NCI-H446 (cell line): ENCODE measurements at places on chromosomes 7 and 10.

GRCh38 chr7:158321056-158321700 is 266.4 kb downstream of the PTPRN2 start:
- DNase-seq = no peak

GRCh38 chr7:66283003-66283920 is 78.1 kb downstream of the TPST1 start:
- no peak for DNase-seq

- DNase-seq = no peak
Observed at GRCh38 chr7:65230231-65230630, 143.4 kb upstream of the ZNF92 start.

GRCh38 chr10:113958631-113959382 is 84.9 kb upstream of the ADRB1 start:
- peak; percentile 9 for DNase-seq

DNA sequence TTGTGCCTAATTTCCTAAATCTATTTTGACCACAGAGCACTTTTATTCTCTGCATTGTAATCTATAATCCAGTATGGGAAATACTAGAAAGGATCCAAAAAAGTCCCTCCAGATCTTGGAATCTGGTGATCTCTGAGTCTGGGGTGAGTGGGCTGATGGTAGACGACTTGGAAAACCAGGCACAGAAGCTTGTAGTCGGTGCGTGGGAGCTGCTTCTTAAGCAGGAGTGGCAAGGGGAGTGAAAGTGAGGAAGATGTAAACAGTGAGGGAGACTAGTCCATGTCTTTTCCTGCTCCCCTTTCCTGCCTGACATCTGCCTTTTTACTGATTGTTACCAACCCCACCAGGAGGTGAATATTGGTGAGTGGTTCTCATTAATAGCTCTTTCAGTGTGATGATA is 6.8 kb downstream of the AUTS2 start:
- no peak for DNase-seq

DNA sequence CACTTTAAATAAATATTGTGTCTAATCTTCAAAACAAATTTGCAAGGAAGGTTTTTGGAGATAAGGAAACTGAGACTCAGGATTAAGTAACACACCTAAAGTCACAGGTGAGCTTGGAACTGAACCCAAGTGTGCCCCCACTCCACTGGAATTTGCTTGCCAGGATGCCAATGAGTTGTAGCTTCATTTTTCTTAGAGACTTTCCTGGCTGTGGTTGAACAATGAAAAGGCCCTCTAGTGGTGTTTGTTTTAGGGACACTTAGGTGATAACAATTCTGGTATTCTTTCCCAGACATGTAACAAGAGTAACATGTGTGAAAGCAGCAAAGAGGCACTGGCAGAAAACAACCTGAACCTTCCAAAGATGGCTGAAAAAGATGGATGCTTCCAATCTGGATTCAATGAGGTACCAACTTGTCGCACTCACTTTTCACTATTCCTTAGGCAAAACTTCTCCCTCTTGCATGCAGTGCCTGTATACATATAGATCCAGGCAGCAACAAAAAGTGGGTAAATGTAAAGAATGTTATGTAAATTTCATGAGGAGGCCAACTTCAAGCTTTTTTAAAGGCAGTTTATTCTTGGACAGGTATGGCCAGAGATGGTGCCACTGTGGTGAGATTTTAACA is 1.5 kb downstream of the IL6 start:
- peak; percentile 31 for DNase-seq

- DNase-seq = no peak
Observed at GRCh38 chr10:110833234-110833940, 38.3 kb upstream of the PDCD4 start.

DNA sequence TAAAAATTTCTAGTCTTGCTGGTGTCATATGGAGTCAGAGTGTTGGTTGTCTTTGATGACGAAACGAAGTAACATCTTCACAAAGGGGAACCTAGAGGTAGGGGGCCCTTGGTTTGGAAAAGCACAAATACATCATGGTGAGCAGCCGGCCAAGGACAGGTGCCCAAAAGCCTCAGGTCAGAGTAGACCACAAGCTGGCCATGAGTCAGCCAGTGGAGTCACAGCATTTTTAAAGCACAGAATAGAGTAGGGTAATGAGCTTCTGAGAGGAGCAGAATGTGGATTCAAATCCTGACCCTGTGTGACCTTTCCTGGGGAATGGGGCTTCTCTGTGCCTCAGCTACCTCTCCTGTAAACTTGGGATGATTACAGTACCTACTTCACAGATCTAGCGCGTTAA is 5.3 kb downstream of the CAMK2B start:
- DNase-seq = no peak

- DNase-seq = no peak
Observed at GRCh38 chr10:20948686-20949327, 51.7 kb upstream of the NEBL start.

- no peak for DNase-seq
Observed at GRCh38 chr10:73956476-73957359, 41.2 kb upstream of the VCL start.

- DNase-seq = no peak
Observed at GRCh38 chr10:126499744-126500143, 111.5 kb upstream of the ADAM12 start.

GRCh38 chr10:96840841-96841518 is 8.9 kb downstream of the LCOR start:
- DNase-seq = no peak

DNA sequence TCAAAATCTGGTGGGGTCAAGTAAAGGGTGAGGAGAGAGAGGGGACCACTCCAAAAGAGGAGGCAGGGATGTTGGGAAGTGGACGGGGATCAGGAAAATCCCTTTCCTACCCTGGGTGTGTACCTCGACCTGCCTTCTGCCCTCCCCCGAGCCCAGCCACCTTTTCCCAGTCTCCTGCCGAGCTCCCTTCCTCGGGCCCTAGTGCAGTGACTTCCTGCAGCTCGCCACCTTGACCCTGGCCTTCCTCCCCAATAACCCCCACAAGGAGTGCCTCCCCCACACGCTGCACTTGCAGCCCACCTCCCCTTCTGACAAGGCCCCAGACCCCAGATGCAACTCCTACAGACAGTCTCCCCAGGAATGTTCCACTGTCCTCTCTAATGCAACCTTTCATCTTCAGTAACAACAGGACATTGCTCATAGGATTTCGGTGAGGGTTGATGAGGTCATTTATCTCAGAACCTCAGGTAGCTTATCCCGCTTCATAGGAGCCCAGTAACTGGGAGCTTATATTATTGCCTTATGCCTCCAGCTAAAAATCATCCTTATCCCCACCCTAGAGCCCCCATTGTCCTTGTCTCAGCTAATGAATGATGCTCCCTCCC is 90.1 kb downstream of the MKI67 start:
- no peak for DNase-seq

DNA sequence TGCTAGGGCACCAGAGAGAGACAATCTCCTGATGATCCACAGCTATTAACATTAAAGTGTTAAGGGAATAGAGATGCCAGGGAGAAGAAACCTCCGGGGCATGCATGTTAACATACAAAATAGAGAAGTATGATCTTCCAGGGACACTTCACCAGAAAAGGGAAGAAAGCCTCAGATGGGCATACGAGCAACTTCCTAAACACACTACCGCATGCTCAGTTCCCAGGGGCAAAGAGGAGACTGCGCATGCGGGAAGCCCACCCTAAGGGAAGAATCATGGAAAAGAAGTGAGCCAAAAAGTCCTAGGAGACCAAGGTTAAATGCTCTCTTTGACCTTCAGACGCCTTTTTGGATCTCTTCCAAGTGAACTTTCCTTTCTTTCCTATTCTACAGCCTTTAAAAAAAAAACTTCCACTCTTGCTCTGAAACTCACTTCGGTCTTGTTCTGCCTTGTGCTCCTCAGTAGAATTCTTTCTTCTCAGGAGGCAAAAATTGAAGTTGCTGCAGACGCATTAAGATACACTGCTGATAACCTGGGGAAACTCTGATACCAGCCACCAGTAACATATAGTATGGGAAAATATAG is 1211.3 kb downstream of the REEP3 start:
- DNase-seq = no peak

- no peak for DNase-seq
Observed at GRCh38 chr10:99993701-99994689, 15.8 kb downstream of the DNMBP start.

- DNase-seq = no peak
Observed at GRCh38 chr10:66678521-66678920, 247.3 kb upstream of the LRRTM3 start.

- no peak for DNase-seq
Observed at GRCh38 chr10:1365540-1366321, 309.5 kb downstream of the WDR37 start.

- no peak for DNase-seq
Observed at GRCh38 chr7:44678471-44679179, 70.0 kb upstream of the ZMIZ2 start.

GRCh38 chr7:48031111-48031510 is 2.2 kb upstream of the SUN3 start:
- no peak for DNase-seq

DNA sequence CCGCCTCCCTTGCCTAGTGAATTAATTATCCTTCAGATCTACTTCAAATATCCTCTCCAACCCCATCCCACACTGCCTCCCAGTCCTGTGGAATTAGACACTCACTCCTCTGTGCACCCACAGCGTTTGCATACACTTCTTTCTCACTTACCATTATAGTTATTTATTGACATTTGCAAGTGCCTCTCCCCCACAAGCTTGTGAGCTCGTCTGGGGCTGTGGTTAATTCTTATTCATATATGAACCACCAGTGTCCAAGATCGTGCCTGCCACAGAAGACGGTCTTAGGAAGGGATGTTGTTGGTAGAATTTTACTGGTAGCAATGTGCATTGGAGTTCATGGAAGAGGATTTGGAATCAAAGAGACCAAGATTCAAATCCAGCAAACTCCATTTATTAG is 68.1 kb upstream of the AOAH start:
- DNase-seq = no peak

DNA sequence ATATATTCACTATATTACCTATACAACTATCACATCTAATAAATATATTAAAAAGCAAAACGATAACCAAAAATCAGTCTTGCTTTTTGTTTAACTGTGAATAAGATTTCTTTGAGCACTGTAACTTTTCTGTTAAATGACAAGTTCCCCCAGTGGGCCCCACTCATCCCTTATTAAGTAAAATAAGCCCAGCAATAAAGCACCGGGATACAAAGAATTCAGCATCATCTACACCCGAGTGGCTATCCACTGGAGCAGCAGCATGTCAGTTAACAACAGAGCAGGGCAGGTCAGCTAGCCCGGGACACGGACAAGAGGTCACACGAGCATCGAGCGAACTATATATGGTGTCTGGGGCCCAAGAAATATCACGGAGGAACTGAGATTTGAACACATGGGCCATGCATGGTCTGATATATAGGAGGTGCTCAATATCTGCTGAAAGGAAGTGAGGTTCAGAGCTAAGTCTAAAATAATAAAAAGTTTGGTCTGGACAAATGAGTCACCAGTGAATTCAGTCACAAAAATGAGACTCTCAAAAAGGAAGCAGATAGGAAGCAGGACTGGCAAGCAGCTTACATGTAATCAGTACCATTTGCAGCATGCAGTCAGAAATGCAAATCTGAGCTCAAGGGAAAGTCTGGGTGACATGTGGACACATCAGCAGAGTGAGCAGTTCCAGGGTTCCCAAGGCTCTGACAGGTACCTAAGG is 4.1 kb downstream of the ERCC6 start:
- DNase-seq = no peak

GRCh38 chr7:139901901-139902300 is 72.8 kb downstream of the TBXAS1 start:
- no peak for DNase-seq

GRCh38 chr10:19451937-19452336 is 364.3 kb upstream of the PLXDC2 start:
- DNase-seq = no peak

- DNase-seq = no peak
Observed at GRCh38 chr10:133117688-133118071, 30.0 kb downstream of the ADGRA1 start.

- DNase-seq = no peak
Observed at GRCh38 chr10:124611738-124612137, 132.4 kb downstream of the FAM53B start.

DNA sequence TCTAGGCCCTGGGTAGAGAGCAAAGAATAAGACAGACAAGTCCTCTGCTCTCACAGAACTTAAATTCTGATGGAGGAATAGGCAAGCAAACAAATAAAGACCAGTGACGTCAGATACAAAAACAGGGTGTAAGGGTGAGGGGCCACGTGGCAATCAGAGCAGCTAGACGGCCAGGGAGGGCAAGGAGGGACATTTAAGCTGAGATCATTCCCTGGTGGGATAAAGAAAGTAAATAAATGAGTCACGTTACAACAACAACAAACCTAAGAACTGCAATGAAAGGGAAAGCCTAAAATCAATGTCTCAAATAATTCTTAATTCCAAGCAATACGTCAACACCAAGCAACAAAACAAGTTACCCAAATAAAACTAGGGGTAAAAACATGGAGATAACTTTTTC is 21.8 kb downstream of the STN1 start:
- no peak for DNase-seq

GRCh38 chr7:86991771-86992191 is 67.7 kb downstream of the ELAPOR2 start:
- peak; percentile 48 for DNase-seq

- DNase-seq = no peak
Observed at GRCh38 chr10:123922126-123922525, 30.5 kb upstream of the CPXM2 start.

DNA sequence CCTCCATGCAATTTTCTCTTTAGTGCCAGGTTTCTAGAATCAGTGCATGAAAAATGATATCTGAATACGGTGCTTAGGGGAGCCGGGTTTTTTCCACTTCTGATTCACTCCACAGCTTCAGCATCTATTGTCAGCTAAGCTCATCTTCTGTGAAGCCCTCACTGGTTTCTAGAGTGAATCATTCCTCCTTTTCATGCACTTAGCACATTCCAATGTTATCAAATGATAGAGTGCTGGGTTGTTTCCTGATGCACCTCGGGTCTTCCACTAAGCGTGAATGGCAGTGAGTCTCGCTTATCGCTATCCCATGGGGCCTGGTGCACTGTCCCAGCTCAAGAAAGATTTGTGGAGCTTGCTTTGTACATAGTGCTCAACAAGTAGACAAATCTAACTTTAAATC is 170.9 kb upstream of the RHEB start:
- no peak for DNase-seq

DNA sequence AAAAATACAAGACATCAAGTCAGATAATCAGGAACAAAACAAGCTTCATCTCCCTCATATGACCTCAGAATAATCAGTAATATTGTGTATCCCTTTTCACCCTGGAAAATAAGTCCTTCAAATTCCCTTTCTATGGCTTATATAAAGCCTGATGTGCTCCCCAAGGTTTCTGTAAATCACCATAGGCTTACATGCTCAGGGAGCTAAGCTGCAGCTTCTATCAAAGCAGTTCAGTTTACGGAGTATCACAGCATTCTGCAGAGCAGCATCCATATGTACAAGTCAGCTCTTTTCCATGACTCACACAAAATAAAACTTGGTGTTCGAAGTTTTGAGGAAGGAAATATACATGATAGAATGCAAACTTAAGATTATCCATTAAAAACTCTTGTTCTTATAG is 225.6 kb downstream of the LRRTM3 start:
- no peak for DNase-seq

DNA sequence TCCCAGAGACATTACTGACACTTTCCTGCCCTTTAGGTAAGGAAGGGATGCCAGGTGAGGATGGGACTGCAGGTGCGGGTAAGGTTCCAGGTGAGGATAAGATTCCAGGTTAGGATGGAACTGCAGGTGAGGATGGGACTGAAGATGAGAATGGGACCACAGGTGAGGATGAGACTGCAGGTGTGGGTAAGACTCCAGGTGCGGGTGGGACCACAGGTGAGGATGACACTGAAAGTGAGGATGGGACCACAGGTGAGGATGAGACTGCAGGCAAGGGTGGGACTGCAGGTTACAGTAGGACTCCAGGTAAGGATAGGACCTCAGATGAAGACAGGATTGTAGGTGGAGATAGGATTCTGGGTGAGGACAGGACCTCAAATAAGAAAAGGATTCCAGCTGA is 322.3 kb downstream of the WDR37 start:
- no peak for DNase-seq
